Hematopoietic multipotent progenitor cell treated with erythropoietin and hydrocortisone succinate and interleukin-3 and kit ligand, for 17 days (in vitro differentiated cells): ENCODE measurements at places on chromosomes 12 and 14.
A peak's percentile ranks its signal among the peaks of the same experiment; 100 is the strongest.

DNA sequence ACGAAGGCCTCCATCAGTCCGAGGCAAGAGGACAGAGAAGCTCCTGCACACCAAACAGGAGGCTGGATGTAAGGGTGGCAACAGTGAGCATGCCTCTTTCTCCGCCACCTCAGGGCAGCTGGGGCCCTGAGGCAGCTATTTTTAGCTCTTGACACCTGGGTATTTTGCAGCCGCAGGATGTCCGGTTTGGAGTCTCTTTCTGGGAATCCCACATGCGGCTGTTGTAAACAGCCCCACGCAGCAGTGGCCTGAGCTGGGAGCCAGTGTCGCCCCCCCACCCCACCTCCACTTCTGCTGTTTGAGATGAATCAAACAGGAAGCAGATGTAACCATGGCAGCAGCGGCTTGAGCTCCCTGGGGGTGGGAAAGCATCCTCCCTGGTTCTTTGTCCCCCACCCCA is 11.7 kb downstream of the HDAC7 start:
- no peak for DNase-seq

DNA sequence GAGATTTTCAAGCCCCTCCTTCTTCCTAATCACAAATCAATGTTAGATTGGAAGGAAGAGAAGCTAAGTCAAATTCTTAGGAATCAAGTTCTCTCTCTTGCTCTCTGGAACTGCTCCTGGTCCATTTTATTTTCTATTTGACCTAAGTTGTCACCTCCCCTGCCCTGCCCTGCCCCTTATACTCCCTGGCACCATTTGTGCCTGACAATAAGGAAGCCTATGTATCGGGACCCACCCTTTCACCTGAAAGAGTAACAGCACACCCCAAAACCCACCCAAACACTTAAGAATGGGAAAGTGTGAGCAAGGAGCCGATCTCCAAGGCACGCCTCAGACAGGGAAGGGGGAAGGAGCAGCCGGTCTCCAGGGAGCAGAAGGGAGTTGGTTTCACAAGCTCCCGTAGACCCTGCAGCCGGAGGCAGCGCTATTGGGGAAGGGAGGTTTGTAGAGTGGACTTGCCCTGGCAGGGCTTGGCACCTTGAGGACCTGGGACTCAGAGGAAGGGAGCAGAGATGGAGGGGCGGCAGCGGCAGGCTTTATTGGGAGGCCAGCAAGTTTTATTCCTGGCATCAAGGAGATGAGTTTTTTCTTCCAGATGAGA is 1.6 kb downstream of the LRRC74A start:
- no peak for DNase-seq

DNA sequence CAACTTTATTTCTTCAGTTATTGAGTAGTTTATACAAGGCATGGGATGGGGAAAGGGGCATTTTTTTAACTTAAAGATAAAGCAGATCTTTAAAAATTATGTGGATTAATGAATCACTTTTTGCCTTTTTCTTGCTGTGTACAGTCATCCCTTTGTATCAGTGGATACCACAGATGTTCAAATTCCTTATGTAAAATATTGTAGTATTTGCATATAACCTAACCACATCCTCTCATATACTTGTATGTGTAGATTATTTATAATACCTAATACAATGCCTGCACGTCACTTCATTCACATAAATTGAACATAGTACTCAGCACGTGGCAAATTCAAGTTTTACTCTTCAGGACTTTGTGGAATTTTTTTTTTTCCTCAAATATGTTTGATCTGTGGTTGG is 66.5 kb upstream of the MON2 start:
- no peak for DNase-seq

GRCh38 chr12:62785941-62786559 is 148.9 kb downstream of the PPM1H start:
- no peak for DNase-seq

- peak; percentile 84 for DNase-seq
Measured at GRCh38 chr12:54984658-54985376, at the start of gene TESPA1. TSS of gene TESPA1 (minus strand) at chr12:54984762. CDS start at chr12:54974562, 10,200 bp downstream.

DNA sequence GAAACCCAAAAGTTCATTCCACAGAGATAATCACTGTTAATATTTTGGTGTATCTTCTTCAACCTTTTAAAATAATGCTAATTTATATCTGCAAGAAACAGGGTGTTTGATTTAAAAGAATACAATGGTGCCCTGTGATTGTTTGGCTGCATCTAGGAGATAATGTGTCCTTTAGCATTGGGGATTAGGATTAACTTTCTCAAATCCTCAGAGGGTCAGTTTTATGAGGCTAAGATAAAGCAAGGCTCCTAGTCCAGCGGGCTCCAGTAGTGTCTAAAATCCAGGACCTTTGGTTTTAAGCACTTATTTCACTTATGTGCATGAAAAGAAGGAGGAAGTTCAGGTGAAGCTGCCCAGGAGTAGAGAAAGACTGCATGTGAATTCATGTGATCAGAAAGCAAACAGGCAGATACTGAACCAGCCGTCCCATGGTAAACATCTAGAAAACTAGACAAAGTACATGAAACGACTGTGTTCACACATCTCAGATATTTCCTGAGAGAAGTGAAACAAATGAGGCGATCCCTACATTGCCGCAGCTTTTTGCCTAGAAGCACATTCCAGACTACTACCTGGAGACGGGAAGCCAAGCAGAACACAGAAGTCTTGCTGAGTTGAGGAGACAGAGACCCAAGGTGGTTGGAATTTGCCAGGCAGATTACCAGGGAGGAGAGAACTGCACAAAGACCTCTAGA is 129.1 kb upstream of the MAX start:
- DNase-seq: no peak

DNA sequence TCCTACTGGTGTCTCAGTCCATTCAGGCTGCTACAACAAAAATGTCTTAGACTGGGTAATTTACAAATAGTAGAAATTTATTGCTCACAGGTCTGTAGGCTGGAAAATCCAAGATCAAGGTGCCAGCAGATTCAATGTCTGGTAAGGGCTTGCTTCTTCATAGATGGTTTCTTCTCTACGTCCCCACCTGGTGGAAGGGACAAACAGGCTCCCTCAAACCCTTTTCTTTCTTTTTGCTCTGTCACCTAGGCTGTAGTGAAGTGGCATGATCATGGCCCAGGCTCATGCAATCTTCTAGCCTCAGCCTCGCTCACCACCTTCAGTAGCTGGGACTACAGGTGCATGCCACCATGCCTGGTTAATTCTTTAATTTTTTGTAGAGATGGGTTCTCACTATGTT is 106.8 kb upstream of the RPH3A start:
- no peak for DNase-seq

- no peak for DNase-seq
Measured at GRCh38 chr14:95948558-95948981, 71.9 kb downstream of the TUNAR start.

GRCh38 chr12:93592641-93593406 is 20.3 kb downstream of the SOCS2 start:
- no peak for DNase-seq

DNA sequence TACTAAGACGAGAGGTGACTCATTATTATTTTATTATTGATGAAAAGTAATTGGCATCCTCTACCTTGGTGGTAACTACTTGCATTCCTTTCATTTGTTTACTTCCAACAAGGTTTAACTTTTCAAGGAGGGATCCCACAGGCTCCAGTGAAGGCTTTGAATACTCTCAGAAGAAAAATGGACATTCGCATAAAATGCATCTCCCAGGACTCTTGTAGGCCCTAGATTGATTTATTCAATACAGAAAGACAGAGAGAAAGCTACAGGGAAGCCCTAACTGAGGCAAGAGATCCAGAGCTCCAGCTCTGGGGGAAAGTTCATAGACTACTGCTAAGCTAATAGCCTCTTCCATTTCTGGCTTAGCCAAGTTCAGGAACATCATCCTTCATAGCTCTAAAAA is 87.0 kb downstream of the TBX5 start:
- DNase-seq: no peak

GRCh38 chr12:5904969-5905368 is 40.1 kb downstream of the ANO2 start:
- no peak for DNase-seq

DNA sequence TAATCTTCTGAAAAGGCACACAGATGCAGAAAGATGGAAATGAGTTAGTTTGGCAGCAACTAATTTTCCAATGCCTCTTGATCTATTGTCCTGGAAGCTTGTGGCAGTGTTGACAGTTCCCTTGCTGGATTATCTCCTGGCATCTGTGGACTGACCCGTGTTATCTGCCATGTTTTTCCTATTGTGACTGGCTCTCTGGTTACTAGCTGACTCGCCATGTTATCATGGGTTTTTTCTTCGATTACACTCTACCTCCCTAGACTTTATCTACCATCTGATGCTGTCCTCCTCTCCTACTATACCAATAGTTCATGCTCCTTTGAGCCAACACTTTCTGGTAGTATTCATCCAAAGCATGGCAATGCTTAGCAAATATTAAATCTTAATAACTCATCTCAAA is 63.3 kb upstream of the FLRT2 start:
- DNase-seq: no peak
